ENCODE measurements at places on chromosomes 16 and 17. TPM values are rescaled to one million over a fixed set of nuclear protein-coding genes. Genes with fewer than 3 reads are reported as not detected.

The MMP2 gene
- 2,683 TPM for total RNA-seq

The TOP2A gene
- 20.0 TPM for total RNA-seq

The TNP2 gene
- not detected for total RNA-seq

The CD300H gene
- total RNA-seq, result not detected

The CDH11 gene
- 983 TPM for total RNA-seq

Data from smooth muscle cell of the coronary artery (primary cell).